Naive thymus-derived CD8-positive, alpha-beta T cell (primary cell): ENCODE measurements at places on chromosomes 6 and 20. TPM values are rescaled to one million over a fixed set of nuclear protein-coding genes. Genes with fewer than 3 reads are reported as not detected.

The FOXA2 gene
- not detected for total RNA-seq

The CD93 gene
- total RNA-seq: 0.11 TPM

The PRPH2 gene
- 0.33 TPM for total RNA-seq

The CLIC5 gene
- 1.9 TPM for total RNA-seq

The BPIFB2 gene
- total RNA-seq: not detected

The BACH2 gene
- total RNA-seq: 126 TPM

The TMEM151B gene
- not detected for total RNA-seq

DNA sequence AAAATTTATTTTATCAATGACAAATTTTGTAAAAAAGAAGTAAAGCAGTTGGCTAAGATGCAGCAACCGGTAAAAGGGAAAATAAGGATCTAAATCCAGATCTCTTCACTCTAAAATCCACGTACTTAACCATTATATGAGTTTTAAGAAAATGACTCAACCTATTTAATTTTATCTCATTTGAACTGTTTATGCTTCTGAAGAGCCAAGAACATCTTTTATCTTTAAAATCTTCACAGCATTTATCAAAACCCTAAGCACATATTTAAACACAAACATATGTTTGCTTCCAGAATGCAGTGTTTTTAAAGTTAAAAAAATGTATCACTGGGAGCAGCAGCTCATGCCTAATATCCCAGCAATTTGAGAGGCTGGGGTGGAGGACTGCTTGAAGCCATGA, 339.2 kb downstream of the NKAIN2 start:
- no peaks in the 10 kb centered on the region for H3K36me3 ChIP-seq
- no peaks in the 10 kb centered on the region for H3K27me3 ChIP-seq
- H3K4me3 ChIP-seq: no peak overlapping the region
- no peak overlapping the region for H3K27ac ChIP-seq

DNA sequence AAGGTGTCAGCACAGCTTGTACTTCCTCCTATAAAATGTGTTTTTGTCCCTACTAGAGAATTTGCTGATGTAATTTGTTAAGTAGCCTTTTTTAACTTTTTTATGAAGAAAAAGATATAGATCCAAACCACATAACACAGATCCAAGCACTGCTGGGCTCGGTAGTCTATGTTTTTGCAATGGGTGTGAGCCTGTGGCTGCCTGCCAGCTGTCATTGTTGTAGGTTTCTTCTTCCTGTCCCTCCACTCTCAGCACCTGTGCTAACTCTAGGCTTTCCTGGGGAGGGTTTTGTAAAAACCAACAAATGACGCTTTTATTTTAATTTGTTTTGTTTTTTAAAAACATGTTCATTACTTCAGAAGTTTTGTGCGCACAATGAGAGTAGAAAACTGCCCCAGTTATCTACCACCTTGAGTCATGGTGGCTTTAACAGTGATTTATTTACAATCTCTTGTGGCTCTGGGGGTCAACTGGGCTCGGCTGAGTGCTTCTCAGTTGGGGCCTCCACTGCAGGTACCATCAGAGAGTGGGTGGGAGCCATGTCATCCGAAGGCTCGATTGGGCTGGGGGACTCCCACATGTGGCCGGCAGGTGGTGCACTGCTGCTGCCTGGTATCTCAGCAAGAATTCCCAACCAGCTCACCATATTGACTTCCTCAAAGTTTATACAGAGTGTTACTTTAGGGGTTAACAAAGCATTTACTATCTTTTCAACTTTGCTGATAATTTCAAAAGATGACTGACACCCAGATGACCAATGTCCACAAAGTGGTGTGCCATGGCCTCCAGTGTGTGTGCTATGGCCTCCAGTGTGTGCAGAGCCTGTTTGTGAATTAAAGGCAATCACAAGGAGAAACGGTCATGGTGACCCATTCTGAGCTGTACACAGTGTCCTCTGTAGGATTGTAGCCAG, 3.0 kb upstream of the CCR6 start:
- peaks cover 29% of the 10 kb centered on the region for H3K4me1 ChIP-seq
- H3K27me3 ChIP-seq: no peaks in the 10 kb centered on the region
- peak overlapping the region; percentile 57 for H3K4me3 ChIP-seq
- H3K27ac ChIP-seq: peak overlapping the region; percentile 66
- DNase-seq: peak; percentile 76

DNA sequence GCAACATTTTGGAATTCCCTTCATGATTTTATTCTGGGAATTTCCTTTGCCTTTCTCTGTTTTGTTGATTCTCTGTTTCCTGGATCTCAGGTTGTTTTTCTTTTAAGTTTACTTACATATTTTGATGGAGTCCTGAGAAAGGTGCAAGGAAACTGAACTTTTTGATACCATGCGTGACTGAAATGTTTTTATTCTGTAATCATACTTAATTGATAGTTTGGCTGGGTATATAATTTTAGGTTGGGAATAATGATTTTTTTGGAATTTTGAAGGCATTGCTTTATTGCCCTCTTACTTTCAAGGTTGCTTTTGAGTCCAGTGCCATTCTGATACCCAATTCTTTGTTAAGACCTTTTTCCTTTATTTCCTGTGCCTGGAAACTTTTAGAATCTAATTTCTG, 45.2 kb downstream of the LRRC1 start:
- H3K4me3 ChIP-seq: no peak overlapping the region
- no peak overlapping the region for H3K27ac ChIP-seq
- DNase-seq: no peak

DNA sequence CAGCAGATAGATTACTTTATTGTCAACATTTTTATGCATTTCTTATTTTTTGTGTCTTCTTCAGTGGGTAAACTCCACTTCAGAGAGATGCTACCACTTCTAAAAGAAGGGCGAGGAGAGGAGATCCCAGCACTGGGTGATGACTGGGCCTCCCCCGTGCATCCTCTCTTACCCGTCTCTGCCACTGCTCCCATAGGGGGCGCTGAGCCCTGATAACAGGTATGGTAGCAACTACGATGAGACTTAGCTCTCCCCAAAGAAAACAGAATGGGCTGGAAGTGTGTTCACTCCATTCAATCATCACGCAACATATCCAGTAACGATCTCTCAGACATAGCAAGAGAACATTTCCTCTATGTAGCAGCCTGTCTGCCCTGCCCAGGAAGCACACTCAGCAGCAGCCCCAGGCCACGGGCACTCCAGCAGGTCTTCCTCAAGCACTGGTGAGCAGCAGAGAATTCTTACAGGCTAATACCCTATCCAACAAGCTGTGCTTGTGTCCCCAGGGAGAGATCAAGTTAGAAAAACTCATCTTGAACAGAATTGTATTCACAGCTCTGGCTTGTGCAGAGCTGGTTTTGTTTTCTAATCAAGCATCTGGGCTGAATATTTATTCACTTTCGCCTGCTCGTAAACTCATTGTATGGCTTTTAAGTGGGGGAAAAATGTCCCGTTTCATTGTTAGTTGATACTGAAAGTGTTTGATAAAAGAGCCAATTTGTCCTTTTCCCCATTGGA, 533.1 kb upstream of the CDH4 start:
- H3K27ac ChIP-seq: no peak overlapping the region
- DNase-seq: no peak
- H3K36me3 ChIP-seq: no peaks in the 10 kb centered on the region
- no peak overlapping the region for H3K4me3 ChIP-seq

DNA sequence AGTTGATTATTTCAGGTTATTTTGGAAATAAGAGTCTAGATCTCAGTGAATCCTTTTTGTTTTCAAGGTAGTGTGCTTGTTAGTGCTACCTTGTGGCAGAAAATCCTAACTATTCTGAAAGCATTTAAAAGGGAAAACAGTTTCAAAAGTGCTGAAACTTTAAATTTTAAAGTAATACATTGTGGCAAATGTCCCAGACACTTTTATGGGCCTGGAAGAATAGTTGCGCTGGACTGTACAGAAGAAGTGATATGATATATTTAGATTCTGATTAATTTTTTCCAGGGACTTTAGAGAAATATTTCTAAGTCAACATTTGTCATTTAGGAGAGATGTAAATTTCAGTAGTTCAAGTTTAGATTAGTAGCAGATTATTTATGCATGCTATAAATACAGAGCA, 96.7 kb upstream of the BMP5 start:
- H3K27me3 ChIP-seq: no peaks in the 10 kb centered on the region
- DNase-seq: no peak
- H3K4me1 ChIP-seq: no peaks in the 10 kb centered on the region
- H3K4me3 ChIP-seq: no peak overlapping the region
- H3K27ac ChIP-seq: no peak overlapping the region

DNA sequence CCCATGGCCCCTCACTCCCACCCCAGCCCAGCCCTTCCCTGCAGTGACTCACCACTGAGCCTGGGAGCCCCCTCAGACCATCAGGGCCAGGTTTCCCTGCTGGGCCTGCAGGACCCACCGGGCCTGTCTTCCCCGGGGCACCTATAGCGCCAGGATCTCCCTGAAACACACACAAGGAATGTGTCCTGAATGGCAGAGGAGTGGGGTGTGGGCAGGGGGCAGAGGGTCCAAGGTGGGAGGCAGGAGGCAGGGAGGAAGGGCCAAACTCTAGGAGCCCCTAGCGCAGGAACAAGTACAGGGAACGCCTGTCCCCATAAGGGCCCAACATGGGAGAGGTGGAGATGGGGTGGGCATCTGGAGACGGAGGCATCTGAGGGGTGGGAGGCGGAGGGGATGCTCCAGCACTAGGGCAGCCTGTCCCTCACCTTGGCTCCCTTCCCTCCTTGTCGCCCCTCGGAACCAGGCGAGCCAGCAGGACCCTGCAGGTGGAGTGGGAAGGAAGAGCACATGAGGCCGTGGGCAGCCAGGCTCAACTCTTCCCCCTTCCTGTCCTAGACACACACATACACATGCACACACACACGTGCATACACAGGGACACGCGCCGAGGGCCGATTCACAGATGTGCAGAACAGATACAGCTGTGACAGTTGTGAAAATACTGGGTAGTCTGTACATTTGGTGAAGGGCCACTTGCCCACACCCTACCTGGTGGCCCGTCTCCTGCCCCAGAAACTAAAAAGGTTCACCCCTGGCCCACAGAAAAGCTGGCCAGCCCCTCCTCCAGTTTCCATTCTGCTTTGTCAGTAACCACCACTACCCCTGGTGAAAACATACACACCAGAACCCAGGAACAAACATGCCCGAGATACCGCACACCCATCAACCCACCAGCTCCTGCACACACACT, 24.6 kb downstream of the COL11A2 start:
- no peaks in the 10 kb centered on the region for H3K36me3 ChIP-seq
- H3K27ac ChIP-seq: no peak overlapping the region
- no peaks in the 10 kb centered on the region for H3K27me3 ChIP-seq
- no peaks in the 10 kb centered on the region for H3K4me1 ChIP-seq
- H3K4me3 ChIP-seq: no peak overlapping the region
- DNase-seq: no peak

DNA sequence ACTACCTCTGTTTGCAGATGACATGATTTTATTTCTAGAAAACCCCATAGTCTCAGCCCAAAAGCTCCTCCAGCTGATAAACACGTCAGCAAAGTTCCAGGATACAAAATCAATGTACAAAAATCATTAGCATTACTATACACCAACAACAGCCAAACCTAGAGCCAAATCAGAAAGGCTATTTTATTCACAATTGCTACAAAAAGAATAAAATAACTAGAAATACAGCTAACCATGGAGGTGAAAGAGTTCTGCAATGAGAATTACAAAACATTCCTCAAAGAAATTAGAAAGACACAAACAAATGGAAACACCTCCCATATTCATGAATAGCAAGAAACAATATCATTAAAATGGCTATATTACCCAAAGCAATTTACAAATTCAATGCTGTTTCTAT, 65.6 kb upstream of the HTR1E start:
- no peak overlapping the region for H3K4me3 ChIP-seq
- DNase-seq: no peak
- H3K36me3 ChIP-seq: no peaks in the 10 kb centered on the region
- no peaks in the 10 kb centered on the region for H3K4me1 ChIP-seq

DNA sequence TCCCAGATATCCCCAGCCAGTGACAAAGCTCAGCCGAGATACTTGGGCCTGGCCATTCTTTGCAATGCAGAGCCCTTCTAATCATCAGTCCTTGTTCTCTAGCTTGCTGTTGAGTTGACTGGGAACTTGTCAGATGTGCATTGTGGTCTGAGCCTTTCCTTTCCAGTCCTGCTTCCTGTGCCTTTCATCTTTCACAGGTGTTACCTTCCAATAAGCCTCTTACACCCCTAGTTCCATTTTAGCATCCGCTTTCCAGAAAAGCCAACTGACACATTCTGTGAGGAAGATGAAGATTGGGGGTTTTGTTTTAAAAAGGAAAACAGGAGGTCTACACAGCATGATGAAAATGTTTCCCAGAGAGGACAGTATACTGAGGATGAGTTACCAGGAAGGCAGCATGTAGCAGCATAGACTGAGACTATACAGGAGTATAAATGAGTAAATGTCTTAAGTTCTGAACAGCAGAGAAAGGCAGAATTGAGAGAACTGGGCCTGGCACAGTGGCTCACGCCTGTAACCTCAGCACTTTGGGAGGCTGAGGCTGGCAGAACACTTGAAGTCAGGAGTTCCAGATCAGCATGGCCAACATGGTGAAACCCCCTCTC, 5.6 kb upstream of the CEP85L start:
- H3K4me1 ChIP-seq: peaks cover 62% of the 10 kb centered on the region
- H3K36me3 ChIP-seq: peaks cover 8% of the 10 kb centered on the region
- H3K4me3 ChIP-seq: peak overlapping the region; percentile 59
- no peaks in the 10 kb centered on the region for H3K27me3 ChIP-seq
- peak overlapping the region; percentile 92 for H3K27ac ChIP-seq

GRCh38 chr6:167547751-167548150, 222.9 kb downstream of the TTLL2 start:
- DNase-seq: no peak
- H3K27me3 ChIP-seq: no peaks in the 10 kb centered on the region
- no peaks in the 10 kb centered on the region for H3K4me1 ChIP-seq
- H3K36me3 ChIP-seq: no peaks in the 10 kb centered on the region

GRCh38 chr6:37017606-37018197, 12.2 kb downstream of the FGD2 start:
- H3K4me1 ChIP-seq: peaks cover 40% of the 10 kb centered on the region
- H3K36me3 ChIP-seq: no peaks in the 10 kb centered on the region
- DNase-seq: no peak

GRCh38 chr20:40110311-40110831, 578.7 kb downstream of the MAFB start:
- H3K4me3 ChIP-seq: no peak overlapping the region
- H3K27me3 ChIP-seq: peaks cover 2% of the 10 kb centered on the region
- no peak for DNase-seq
- H3K36me3 ChIP-seq: no peaks in the 10 kb centered on the region
